ENCODE measurements at places on chromosomes 4 and X. TPM values are rescaled to one million over a fixed set of nuclear protein-coding genes. Genes with fewer than 3 reads are reported as not detected.

DNA sequence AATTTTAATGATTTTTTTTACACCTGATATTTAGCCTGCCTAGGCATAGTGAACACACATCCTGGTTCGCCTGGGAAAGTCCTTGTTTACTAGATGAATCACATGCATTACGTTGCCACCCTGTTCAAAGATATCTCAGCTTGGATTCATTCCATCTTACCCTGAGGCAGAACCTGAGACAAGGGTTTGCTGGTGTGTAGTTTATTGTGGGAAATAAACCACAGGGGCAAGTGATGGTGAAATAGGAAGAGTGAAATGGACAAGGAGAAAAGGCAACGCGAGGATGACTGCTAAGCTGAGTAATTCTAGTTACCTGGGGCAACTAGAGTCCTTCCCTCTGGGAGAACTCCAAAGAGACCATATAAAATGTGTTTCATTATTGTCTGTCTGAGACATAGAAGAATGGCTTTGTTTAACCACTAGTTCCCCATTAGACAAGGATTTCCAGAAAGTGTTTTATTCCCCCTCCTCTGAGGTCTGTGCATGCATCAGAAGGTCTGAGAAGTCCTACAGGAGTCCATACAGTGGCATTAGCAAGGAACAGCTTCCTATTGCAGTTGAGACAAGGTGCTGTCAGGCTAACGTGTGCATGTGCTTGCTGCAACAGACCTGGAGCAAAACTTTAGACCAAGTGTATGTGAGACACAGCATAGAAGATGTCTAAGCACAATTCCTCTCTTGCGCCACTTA, 797.3 kb upstream of the FRG1 start:
- no peak for DNase-seq

GRCh38 chrX:103565752-103566151, 19.6 kb upstream of the TCEAL4 start:
- no peak for DNase-seq

DNA sequence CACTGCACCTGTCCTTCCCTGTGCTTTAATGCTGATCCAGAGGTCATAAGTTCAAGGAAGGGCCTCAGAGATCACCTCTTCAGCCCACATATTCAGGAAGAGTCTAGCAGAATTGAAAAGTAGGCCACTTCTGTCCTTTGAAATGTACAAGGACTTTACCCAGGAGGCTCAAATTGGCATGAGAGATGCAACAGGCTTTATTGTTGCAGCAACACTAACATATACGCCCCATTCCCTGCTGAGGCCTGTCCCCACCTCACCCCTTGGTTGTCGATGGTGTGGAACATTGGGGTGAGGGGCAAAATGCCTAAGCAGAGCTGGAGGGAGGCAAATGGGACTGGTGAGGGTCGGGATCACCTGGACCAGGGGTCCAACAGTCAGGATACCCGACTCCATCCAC, 2.8 kb downstream of the PRAF2 start:
- no peak for DNase-seq

GRCh38 chr4:109945056-109945455, 32.4 kb downstream of the EGF start:
- DNase-seq = no peak

GRCh38 chr4:51932684-51933083, 87.5 kb downstream of the LRRC66 start:
- DNase-seq = no peak

GRCh38 chrX:149453906-149454822, 50.9 kb downstream of the IDS start:
- no peak for DNase-seq

- DNase-seq = no peak
Observed at GRCh38 chr4:83709627-83710026, 173.7 kb downstream of the GPAT3 start.

DNA sequence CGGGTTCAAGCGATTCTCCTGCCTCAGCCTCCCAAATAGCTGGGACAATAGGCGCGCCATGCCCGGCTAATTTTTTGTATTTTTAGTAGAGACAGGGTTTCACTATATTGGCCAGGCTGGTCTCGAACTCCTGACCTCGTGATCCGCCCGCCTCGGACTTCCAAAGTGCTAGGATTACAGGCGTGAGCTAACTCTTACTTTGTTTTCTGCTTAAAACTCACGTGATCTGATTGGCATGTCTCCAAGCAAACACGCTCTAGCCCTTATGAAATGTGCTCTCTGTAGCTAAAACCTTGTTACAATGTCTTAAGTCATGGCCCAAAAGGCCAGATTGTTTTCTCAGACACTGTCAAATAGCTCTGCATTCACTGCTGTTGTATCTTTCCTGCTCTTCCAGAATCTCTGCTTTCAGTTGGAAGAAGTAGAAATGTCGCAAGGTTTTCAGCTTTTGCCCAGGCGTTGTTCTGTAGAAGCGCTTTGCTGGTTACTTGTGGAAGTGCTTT, 39.7 kb upstream of the OGT start:
- DNase-seq = no peak

GRCh38 chrX:57137501-57137900, 304 bp upstream of the SPIN2A start:
- DNase-seq = no peak

- DNase-seq = no peak
Observed at GRCh38 chr4:6239486-6239885, 30.2 kb upstream of the WFS1 start.

SH3RF1 gene
- 7.9 TPM for total RNA-seq

ZDHHC15 gene
- total RNA-seq = 0.23 TPM

NPY5R gene
- 0.50 TPM for total RNA-seq

PUDP gene
- 5.3 TPM for total RNA-seq

MAGEC1 gene
- not detected for total RNA-seq
